HCEC 1CT (cell line): ENCODE measurements at places on chromosomes 7 and 10.
A peak's percentile ranks its signal among the peaks of the same experiment; 100 is the strongest.

DNA sequence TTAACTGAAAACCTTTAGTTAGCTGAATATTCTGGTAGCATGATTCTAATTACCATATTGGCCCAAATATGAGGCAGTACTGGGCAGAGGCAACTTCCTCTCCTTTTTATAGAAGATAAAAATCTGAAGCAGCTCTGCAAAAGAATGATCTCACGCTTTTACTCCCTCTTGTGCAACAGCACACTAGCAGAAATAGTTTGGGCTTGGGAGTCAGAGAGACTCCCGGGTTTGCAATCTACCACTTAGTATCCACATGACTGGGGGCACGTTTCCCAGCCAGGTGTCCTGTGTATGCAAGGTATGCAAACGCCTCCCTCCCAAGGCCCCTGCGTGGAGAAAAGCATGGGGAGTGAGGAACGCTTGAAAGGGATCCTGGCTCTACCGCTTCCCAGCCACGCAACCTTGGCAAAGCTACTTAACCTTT lies 47.2 kb upstream of the RHEB start:
- DNase-seq: peak; percentile 46

DNA sequence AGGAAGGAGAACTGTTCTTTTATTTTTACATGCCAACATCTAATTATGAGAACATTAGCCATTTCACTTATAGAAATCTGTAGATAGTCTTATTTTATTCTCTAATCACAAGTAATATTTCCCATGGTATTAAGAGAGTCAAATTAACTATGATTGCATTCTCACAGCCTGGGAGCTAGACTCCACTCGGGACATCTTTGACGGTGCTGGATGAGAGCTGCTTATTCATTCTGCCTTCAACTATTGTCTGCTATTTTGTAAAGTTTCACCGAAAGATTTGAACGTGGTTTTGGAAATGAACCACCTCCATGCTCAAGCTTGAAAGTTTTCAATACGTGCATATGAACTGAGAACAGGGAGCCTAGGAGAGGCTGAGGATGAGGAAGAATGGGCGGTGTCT lies 264.3 kb upstream of the KLF6 start:
- DNase-seq: no peak

- DNase-seq: no peak
Observed at GRCh38 chr10:121032460-121032859, 181.3 kb downstream of the WDR11 start.

DNA sequence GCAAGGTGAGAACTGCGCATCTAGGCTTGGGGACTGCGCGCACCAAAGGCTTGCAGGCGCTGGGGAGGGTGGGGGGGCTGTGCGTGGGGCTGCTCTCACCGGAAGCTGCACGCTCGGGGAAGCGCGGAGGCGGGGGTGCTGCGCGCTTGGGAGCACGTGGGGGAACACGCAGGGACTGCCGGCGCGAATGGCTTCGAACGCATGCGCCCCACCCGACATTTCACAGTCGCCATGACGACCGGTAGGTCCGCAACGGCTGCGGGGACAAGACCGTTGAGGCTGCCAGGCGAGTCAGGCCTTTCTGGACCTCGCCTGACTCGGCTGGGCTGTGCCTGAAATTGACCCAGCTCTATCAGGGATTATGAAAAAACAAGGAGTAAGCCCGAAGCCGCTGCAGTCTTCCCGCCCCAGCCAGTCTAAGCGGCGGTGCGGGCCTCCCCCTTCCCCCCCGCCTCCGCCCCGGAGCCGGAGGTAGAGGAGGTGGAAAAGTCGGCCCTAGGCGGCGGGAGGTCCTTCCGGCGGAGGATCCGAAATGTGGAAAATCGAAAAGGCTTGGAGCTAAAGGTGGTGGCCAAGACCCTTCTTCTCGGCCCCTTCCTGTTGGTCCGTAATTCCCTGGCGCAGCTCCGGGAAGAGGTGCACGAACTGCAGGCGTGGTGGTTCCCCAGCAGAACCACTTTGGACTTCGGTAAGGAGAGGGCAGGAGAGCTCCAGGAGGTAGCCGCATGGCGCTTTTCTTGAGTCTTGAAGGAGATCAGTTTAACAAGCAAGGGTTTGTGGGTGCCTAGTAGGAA lies 34.9 kb upstream of the STEAP1 start:
- DNase-seq: no peak

DNA sequence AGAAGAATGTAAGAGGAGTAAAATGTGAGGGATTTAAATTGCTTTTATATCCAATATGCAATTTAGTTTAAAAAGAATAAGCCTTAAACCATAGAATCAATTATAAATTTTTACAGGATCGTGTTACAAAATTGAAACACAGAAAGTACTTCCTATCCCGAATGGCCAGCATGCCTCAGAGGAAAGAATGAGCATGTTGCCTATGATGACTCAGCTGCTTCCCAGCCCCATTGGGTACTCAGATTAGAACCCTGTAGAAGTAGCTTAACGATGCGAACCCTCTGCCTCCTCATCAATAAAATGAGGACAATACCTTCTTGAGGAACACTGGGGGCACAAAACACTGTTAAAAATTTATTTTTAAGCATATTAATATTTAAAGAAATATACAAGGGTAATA lies 113.4 kb upstream of the CDK1 start:
- DNase-seq: no peak
